ENCODE measurements at places on chromosomes 16 and 17.

DNA sequence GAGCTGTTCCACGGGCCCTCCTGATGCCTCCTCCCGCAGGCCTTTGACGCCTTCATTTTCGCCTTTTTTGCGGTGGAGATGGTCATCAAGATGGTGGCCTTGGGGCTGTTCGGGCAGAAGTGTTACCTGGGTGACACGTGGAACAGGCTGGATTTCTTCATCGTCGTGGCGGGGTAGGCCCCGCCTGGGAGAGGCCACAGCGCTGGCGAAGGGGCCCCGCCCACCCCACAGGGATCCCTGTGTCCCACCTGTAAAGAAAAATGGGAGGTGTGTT lies 29.7 kb downstream of the TPSG1 start:
- DNase-seq: no peak

- no peak for DNase-seq
Observed at GRCh38 chr16:27624154-27625049, 74.5 kb downstream of the KATNIP start.

- no peak for DNase-seq
Observed at GRCh38 chr17:5126719-5127488, 11.1 kb downstream of the USP6 start.

GRCh38 chr17:46889992-46890564 lies 32.9 kb upstream of the GOSR2 start:
- no peak for DNase-seq

DNA sequence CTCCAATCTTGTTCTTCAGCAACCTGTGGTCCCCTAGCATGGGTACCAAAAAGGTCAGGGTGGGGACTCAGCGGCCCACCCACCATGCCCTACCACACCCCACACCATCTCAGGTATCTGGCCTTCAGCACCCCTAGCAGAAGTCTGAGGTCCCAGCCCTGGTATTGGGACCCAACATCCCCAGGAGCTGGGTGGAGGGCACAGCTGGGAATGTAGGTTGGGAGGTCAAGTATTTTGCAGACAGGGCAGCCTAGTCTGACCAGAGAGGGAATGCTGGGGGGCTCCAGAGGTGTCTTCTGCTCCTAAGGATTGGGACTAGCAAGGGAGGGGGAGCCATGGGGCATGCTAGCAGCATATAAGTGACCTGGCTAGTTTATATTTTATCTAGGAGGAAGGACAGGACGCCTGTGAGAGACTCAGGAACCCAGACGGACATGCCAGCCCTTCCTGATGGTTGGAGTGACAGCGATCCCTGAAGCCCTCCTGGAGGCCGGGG lies 822 bp upstream of the ADAM11 start:
- no peak for DNase-seq

DNA sequence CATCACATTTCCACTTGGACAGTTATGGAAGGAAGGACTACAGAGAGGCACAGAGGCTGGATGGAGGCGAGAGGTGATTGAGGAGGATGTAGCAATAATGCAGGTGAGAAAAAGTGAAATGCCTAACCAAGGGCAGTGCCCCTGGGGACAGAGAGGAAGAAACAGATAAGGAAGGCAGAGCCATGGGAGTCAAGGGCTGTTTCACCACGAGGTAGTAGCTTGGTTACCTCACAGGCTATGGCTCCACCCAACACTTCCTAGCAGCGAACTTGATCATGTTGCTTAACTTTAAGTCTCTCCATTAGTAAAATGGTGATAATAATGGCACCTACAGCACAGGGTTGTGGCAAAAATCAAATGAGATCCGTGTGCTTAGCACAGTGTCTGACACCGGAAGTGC lies 83.9 kb downstream of the YPEL2 start:
- no peak for DNase-seq

- DNase-seq: no peak
Observed at GRCh38 chr16:35559911-35560636, 2100.7 kb downstream of the TP53TG3F start.

DNA sequence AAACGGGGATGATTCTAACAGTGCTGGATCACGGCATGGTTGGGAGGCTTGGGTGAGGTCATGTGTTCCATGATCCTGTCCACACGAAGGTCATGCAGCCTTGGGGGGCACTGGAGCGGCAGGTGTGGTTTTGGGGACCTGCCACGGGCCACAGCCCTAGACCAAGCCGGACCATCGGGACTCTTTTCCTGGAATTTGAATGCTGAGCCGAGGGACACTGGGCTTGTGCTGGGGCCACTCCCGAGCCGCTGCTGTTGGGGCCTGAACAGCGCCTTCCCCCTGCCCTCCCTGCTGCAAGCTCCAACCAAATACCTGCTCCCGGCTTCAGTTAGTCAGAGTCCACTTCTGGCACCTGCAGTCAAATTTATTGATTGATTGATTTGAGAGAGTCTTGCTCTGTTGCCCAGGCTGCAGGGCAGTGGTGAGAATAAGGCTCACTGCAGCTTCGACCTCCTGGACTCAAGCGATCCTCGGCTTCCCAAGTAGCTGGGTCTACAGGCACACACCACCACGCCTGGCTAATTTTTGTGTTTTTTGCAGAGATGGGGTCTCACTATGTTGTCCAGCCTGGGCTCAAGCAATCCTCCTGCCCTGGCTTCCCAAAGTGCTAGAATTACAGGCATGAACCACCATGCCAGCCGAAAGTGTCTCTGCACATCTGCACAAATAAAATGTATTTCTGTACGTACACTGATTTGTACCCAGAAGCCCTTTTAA lies 37.2 kb upstream of the SLC38A10 start:
- DNase-seq: no peak

DNA sequence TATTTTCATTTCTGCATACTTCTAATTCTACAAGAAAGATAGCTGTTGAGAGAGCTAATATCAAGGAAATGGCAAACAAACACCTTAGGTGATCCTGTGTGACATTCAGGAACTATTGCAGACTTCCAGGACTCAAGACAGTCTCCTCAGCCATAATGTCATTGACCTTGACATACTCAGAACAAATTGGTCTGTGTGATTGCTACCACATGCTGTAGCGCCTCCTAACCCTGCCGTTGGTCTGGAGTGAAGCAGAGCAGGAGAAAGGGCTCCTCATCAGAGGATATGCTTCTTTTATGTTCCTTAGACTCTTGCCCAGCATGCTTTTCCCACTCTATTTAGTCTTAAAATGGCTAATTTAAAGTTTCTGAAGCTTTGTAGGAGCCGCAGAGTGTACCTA lies 194.2 kb upstream of the TBX2 start:
- DNase-seq: no peak

GRCh38 chr16:3174618-3175148 lies 13.3 kb upstream of the OR1F1 start:
- DNase-seq: no peak

GRCh38 chr16:10408824-10409381 lies 23.0 kb downstream of the ATF7IP2 start:
- no peak for DNase-seq

DNA sequence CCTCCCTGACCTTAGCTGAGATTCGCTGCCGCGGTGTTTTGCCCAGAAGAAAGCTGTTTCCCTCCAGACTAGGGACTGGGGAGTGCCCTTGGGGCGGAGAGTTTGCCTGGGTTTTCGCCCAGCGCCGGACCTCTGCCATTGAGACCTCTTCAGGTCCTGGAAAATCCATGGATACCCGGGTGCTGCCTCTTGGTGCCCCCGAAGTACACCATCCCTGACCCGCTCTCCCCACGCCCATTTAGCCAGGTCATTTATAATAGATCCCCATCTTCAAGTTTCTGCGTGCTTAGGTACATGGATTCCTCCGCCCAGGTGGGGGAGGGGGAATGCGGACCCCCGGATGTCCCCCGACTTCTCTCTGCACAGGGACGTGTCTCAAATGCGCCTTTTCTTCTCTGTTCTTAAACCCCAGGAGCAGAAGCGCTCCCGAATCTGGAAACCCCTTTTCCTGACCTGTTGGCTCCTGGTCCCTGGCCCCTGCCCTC lies 15.0 kb upstream of the CBX8 start:
- no peak for DNase-seq

GRCh38 chr16:86877108-86877507 lies 298.8 kb downstream of the FOXL1 start:
- DNase-seq: no peak

GRCh38 chr16:74438492-74438979 lies 17.3 kb upstream of the CLEC18B start:
- no peak for DNase-seq

DNA sequence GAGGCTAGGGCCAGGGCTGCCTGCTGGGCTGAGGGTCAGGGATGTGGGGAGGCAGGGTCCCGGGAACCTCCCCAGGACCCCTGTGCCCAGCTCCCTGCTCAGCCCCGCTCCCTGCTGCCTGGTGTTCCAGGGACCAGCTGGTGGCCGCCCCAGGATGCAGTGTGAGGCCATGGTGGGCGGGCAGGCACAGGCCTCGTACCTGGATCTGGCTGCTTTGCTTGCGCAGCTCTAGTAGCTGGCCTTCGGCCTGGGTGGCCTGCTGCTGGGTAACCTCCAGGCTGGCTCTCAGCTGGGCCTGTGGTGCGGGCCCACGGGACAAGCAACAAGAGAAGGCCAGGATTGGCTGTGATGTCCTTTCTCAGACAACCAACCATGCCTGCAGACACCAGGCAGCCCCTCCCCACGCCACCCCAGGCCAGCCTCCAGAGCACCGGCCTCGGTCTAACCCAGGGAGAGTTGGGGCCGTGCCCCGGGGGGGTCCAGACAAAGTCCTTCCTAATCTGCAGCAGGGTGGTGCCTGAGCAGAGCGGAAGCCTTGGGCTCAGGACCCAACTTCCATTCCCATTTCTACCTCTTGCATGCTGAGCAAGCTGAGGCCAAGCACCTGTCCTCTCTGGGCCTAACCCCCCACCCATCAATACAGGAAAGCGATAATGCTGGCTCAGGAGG lies 4.1 kb downstream of the TRIM65 start:
- no peak for DNase-seq

- DNase-seq: no peak
Observed at GRCh38 chr16:27951489-27952120, 111.9 kb downstream of the GSG1L start.

Data from activated gamma-delta T cell (primary cell).